ENCODE measurements at places on chromosomes 1 and 21.

- DNase-seq: no peak
These were observed 4.6 kb downstream of the ZDHHC18 start for GRCh38 chr1:26831059-26831458.

DNA sequence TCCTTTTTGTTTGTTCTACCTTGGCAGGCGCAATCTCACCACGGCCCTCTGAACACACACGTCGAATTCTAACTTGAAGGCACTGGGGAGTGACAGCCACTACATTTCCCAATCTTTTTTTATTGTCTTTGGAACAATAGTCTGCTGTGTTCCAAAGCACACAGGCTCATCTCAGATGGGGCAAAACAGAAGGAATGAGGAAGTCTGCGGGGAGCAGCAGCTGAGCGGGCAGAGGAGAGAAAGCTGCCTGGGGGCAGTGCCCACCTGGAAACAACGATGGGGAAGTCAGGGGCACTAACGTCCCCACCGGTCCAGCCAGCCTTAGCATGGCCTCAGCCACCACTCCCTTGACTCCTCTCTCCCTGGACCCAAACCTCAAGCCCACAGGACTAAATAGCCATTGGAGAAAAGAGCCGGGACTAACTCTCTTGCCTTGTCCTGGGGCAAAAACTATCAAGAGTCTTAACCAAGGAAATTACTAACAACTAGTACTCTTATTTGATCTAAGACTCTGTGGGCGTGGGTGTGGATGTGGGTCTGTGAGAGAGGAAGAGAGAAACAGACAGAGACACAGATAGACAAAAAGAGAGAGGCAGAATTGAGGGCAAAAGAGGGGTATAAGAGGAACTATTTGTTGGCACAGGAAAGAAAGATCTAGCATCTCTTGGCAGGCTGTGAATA lies 34.2 kb downstream of the SYF2 start:
- peak; percentile 80 for DNase-seq

DNA sequence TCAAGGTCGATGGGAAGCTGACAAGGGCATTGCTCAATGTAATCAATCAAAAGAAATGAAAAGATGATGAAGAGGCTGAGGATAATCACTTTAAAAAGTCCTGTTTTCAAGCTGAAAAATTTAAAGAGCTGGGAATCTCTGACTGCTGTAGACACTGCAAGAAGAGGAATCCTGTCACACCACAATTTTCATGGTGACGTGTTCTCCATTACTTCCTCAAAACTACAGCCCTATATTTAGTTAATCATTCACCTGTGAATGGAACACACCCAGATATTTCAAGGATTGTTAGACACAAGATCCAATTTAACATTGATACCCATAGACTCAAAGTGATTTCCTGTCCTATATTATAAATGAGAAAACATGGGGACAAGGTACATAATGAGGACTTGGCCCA lies 1048.3 kb downstream of the AMY1C start:
- DNase-seq: no peak

DNA sequence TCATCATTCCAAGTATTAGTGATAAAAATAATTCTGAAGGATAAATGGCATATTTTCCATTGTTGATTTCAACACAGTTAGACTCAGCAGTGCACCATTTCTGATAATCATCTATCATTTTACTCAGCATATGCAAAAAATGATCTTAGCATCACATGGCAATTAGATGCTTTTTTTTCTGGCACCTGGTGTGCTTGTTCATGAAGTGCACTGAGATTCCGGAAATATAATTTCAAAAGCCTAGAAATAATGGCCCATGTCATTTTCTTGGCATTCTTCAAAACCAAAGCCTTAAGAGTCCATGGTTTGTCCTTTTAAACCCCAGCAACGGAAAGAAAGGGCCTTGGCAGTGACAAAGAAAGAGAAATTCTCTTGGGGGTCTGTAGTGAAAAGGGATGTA lies 278.8 kb downstream of the KIF26B start:
- DNase-seq: no peak

GRCh38 chr1:156448134-156448967 lies 52.2 kb downstream of the MEF2D start:
- DNase-seq: no peak

DNA sequence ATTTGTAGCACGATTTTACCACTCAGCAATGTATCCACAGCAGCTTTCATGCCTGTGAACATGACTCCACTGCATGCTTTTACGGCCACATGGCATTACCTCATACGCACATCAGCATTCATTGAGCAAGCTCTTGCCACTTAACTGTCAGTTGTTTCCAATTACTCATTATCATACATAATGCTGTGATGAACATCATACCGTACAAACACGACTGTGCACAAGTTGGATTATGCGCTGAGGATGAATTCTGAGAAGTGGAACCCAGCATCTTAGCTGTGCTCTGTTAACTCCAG lies 9.6 kb downstream of the UMODL1 start:
- peak; percentile 79 for DNase-seq

GRCh38 chr1:171819946-171820345 lies 21.4 kb upstream of the DNM3 start:
- no peak for DNase-seq

DNA sequence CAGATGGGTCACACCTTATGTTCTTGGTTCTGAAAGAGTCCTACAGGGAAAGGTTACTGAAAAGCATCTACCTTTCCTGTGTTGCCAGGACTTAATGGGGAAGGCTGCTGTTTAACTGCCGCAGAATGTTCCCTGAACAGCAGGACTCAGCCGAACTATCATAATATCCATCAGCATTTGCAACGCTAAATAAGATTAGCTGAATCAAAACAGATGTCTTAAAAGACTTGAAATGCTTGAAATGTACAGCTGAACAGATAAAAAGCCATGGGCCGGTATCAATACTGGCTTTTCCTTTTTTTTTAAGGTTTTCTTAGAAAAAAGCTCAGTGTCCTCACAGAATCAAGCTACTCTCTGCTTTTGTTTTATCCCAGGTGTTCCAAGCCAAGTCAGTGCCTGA lies 19.7 kb upstream of the ATP13A2 start:
- DNase-seq: no peak

DNA sequence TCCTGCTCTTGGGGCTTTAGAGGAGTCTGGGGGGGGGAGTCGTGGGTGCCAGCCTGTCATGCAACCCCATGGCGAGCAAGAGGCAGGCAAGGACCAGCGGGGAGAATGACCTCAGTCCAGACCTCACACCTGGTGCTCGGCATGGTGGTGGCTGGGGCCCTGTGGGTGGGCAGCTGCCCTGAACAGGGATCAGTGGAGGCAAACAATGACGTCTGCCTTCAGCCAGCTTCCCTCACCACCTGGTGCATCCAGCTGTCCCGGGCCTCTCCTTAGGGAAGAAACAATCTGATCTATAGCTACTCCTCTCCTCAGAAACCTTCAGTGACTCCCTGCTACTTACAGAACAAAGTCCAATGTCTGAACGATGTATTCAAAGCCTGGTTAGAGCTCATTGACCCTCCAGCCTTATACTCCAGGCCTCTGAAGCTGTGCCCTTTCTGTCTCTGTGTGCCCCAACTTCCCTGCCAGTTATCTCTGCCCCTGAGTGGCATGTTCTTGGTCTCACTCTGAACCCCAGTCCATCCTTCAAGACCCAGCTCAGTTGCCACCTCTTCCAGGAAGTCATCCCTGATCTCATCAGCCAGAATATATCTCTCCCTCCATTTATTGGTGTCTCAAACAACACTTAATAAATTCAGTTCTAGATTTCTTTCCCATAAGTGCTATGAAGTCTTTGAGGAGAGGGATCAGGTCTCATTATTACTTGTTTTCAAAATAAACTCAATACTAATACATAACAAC lies 6.6 kb downstream of the PADI2 start:
- no peak for DNase-seq

GRCh38 chr1:147225193-147225730 lies at the start of gene FMO5:
TSS of gene FMO5 (minus strand) at chr1:147225339. CDS start at chr1:147225029, 310 bp downstream.
- DNase-seq: peak; percentile 73

- peak; percentile 91 for DNase-seq
These were observed 30.3 kb upstream of the RLF start for GRCh38 chr1:40130892-40131291.

GRCh38 chr1:12480748-12481362 lies 137.2 kb downstream of the DHRS3 start:
- peak; percentile 77 for DNase-seq

DNA sequence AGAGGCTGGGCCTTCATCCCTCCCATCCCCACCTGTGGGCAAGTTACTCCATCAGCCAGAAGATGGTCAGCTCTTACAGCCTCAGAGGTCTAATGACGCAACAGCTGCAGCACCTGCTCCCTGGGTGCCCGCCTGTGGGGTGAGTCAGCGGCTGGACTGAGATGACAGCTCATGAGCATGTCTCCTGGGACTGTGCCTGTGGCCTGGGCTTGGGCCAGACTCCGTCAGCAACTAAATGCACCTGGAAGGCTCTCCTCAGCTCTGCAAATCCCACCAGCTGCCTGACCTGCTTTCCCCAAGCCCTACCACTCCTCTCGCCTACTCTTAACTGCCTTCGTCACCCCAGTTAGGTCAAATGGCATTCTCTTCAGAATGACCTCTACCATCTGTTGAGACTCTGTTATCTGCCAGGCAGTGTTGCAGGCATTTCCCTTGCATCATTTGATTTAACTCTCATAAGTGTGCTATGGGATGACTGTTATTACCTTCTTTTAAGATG lies 47.7 kb downstream of the ETS2 start:
- DNase-seq: peak; percentile 88

GRCh38 chr1:215285013-215285800 lies 202.7 kb downstream of the KCNK2 start:
- DNase-seq: no peak

GRCh38 chr1:211965108-211965805 lies 70.1 kb downstream of the INTS7 start:
- peak; percentile 52 for DNase-seq

- DNase-seq: no peak
These were observed 109.2 kb upstream of the IFFO2 start for GRCh38 chr1:19065526-19066247.

DNA sequence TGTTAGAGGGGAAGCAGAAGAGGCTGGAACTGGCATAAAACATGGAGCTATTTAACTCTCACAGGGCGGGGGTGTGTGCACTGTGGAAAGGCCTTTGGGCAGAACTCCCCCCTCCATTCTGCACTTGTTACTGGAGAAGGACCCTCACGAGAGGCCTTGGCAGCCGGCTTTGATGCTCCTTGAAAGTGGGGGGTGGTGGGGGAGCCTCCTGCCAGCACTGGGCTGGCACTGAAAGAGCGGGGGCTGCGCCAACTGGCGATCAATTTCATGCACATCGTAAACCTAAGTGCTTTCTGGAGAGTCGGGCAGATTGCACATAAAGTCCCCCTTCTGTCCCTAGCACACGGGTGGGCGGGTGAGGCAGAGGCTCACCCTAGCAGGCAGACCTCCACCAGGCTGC lies 28.9 kb downstream of the FOXO6 start:
- no peak for DNase-seq

DNA sequence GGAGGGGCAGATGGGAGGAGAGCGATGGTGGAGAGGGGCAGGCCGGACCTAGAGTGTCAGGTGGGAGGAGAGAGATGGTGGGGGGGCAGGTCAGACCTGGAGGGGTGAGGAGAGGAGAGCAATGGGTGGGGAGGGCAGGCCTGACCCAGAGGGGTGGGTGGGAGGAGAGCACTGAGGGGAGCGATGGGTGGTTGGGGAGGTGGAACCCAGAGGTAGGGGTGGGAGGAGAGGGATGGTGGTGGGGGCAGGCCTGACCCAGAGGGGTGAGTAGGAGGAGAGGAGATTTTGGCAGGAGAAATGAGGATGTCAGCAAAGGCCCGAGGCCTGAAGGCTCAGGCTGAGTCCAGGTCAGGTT lies 157.3 kb upstream of the VAMP3 start:
- no peak for DNase-seq

DNA sequence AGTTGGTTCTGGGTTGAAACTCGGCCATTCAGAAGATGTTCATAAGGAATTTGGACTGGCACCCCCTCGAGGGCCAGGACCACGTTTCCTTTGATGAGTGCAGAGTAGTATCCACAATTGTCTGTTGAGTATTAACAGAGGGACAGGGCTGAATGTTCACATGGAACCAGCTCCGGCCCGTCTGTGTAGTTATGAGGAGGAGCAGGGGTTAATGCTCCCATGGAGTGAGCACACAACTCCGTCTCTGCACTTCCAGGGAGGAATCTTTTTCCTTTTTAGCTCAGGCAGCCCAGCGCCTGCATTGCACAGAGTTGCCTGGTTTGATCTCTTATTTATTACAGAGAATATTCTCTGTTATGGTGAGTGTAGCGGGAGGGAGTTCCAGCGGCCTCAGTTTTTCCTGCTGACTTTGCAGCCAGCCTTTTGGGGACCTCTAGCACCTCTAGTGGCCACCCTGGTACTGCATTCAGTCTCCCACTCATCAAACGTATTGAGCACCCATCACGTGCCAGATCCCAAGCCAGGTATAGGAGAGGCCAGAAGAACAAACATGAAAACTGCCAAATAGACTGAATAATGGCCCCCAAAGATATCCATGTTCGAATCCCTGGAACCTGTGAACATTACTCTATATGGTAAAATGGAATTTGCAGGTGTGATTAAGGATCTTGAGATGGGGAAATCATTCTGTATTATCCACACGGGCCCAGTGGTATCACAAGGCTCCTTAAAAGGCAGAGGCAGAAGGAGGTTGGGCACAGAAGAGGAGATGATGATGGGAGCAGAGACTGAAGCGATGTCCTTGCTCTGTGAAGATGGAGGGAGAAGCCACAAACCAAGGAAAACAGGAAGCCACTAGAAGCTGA lies 167.7 kb upstream of the CSF3R start:
- peak; percentile 44 for DNase-seq

- DNase-seq: no peak
These were observed at the start of gene CRABP2 for GRCh38 chr1:156705321-156705917. TSS of gene CRABP2 (minus strand) at chr1:156705583. CDS start at chr1:156705446, 137 bp downstream.

DNA sequence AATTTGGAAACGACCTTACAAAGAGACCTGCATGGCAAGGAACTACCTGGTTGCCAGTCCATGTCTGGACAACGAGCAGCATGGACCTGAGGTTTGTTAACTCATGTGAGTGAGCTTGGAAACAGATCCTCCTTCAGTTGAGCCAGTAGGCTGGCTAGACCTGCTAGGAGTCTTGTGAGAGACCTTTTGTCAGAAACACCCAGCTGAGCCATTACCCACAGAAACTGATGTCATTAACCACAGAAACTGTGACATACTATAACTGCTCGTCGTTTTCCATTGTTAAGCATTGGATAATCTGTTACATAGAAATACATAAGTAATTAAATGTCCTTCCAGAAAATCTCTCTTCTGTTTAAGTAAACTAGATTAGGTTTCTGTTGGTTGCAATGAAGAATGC lies 211.1 kb upstream of the C21orf91 start:
- DNase-seq: peak; percentile 3

DNA sequence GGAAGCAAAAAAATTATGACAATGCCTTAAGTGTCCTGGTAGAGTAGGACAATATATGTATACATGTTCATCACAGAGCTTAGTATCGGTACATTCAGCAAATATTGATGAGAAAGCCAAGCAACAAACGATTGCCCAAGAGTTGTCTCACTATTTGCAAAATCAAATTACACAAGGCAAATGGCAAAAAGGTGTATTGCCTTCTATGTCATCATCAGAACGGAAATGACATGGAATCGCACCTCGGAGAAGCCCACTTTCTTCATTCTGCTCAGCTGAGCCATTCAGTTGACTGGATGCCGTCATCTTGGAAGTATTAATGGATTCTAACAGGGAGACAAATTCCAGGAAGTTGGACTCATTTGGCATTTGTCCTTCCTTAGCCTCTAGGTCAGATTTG lies 37.7 kb downstream of the PCNX2 start:
- no peak for DNase-seq

All from NB4 (cell line).